Renal cortex interstitium (tissue), 15 donors: ENCODE measurements at places on chromosomes 2 and 18. TPM values are rescaled to one million over a fixed set of nuclear protein-coding genes. Genes with fewer than 3 reads are reported as not detected.

DNA sequence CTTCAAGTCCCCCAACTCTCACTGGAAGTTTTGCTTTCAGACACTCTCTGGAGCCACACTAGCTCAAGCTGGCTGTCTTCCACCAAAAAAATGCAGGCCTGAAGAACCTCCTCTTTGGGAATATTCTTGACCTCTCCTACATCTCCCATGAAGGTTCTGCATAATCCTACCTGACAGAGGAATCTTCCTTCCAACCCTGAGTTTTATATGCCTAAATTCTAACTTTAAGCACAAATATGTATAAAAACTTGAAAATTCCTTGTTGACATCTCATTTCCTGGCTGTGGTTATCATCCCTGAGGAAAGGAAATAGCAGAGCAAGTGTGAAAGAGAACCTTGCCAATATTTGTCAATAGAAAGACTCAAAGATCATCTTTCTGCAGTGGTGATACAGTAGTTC lies 249.0 kb downstream of the LPIN1 start:
- no peak for DNase-seq

DNA sequence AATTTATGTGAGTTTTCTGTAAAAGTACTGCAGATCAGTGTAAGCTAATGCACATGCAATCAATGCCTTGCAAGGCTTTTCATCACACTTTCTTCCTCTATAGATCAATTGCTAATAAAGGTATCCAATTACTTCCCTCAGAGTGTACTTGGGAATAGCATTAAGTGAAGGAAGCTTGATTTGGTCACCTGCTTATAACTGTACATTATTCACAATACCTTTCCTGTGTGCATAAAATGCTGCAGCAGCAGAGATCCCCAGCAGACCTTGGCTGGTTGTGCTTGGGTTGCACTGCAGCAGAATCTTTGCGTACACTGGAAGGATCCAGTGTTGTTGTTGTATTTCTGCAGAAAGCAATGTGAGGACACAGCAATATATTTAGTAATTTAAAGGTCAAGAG lies 18.5 kb upstream of the SCN9A start:
- DNase-seq = no peak

GRCh38 chr2:186274936-186275575 lies 211.0 kb upstream of the ZC3H15 start:
- no peak for DNase-seq

GRCh38 chr2:221137385-221137784 lies 434.7 kb downstream of the EPHA4 start:
- DNase-seq = no peak

DNA sequence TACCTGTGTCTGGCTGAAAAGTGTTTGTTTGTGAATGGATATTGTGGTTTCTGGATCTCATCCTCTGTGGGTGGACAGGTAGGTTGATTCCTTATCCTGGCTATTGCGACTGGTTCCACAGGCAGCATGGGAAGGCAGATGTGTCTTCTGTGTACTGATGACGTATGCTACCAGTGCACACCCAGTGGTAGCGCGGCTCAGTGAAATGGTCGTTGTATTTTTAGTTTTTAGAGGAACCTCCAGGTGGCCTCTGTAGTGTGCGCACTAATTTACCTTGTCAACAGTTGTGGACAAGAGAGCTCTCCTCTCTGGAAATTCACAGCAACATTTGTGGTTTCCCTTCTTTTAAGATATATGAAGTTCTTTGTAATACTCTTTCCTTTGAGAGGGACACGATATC lies 52.5 kb downstream of the CCDC74A start:
- DNase-seq = no peak

- no peak for DNase-seq
These were observed 22.4 kb upstream of the SCYGR1 start for GRCh38 chr2:227410191-227410590.

DNA sequence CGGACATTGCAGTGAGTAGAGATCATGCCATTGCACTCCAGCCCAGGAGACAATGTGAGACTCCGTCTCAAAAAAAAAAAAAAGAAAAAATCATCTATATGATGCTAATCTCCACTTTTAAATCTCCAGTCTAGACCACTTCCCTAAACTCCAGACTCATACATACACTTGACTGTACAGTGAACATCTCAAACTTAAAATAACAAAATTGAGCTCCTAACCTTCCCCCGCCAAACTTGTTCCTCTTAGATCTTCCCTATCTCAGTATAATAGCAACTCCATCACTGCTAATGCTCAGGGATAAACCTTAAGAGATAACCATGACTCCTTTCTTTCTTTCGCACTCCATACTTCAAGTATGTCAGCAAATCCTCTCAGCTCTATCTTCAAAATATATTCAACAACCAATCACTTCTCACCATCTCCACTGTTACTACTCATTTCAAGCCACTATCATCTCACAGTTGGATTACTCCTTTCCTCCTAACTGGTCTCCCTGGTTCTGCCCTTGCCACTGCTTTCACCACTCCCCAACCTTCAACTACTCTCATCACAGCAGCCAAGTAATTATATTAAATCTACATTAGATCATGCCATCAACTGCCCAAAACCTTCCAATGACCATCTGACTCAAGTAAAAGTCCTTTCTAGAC lies 12.0 kb downstream of the MEMO1 start:
- DNase-seq = no peak

- DNase-seq = no peak
These were observed 75.4 kb upstream of the HNMT start for GRCh38 chr2:137888845-137889244.

DNA sequence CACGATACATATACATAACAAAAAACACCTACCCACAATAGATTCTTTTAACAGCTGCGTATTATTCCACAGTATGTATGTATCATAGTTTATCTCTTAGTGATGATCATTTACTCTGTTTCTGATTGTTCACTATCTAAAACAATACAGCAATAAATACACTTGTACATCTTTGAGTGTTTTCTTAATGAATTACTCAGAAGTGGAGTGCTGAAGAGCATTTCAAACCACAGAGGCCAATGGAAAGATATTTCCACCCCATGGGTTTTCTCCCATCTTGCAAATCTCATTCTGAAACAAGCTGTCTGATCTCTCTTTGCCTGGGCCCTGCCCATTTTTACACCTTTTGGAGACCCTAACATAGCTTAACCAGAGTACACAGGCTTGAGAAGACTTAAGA lies 113.8 kb upstream of the KLF7 start:
- no peak for DNase-seq

GRCh38 chr2:172376016-172376415 lies 51.4 kb upstream of the ITGA6 start:
- DNase-seq = no peak

DNA sequence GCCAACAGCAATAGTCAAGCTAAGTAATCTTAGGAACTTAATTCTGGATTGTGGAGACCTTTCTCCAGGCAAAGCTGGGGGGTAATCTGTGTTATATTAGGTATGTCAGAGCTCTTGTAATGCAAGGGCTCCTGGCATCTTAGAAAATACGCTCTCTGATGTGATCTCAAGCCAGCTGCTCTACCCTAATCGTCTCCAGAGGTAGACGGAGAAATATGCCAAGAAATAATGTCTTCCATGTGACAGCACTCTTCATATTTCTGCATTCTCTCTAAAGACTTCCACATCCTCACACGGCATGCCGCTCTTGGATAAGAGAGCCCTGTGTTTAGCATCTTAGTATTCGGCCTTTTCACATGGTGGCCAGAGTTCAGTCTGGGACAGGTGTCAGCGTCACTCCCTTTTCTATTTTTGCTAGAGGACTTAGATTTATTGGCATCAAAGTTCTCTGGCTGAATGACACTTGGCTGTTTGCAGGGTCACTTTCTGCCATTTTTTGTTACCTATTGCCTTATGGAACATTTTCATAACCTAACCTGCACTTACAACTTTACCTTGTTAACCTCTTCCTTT lies 25.2 kb downstream of the CAPN13 start:
- DNase-seq = no peak

DNA sequence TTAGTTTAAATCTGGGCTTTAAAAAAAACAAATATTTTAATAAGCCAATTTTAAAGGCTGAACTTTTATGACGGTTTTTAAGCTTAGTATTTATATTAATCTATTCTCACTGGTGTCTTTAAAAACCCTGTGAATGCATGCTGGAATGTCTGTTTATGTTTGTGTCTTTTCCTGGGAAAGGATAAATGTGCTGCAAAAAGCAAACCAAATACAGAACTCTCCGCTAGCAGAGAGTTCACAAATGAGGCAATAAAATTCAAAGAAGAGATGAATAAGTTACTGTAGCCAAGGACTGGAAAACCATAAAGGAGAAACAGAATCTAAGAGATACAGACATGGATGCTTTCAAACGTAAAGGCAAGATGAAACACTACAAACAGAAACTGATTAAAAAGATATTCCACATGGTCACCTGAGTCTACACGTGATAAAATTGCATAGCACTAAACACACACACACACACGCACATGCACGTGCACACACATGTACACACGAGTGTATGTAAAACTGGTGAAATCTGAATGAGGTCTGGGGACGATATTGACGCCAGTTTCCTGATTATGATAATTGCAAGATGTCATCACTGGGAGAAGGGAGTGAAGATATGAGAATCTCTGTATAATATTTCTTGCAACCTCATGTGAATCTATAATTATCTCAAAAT lies 4.5 kb downstream of the TWIST2 start:
- no peak for DNase-seq

GRCh38 chr2:194020155-194020554 lies 1636.9 kb upstream of the SLC39A10 start:
- DNase-seq = no peak

- DNase-seq = no peak
These were observed 120.2 kb downstream of the LAMA3 start for GRCh38 chr18:23809415-23809814.

GRCh38 chr2:191857259-191857805 lies 10.4 kb upstream of the CAVIN2 start:
- no peak for DNase-seq

DNA sequence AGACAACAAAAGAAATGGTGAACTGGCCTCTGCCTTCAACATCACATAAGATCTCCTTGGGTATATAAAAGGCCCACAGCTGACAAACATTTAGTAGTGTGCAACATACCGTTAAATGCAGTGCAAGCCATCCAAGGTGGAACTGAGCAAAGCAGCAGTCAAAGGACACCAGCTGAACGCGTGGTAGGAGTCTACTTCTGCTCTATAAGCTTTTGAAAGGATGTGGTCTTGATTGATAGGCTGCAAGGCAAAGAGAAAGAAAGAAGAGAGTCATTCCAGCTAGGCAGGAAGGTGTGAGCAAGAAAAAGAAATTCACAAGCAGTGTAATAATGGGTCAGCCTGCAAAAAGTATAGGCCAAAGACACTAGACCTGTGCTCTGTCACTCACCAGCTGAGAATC lies 356.3 kb downstream of the SATB2 start:
- DNase-seq = no peak

- DNase-seq = no peak
These were observed 64.8 kb downstream of the MOGAT1 start for GRCh38 chr2:222736301-222736700.

- DNase-seq = no peak
These were observed 25.0 kb downstream of the SPP2 start for GRCh38 chr2:234075518-234075915.

GRCh38 chr18:56569416-56569815 lies 69.0 kb downstream of the TXNL1 start:
- DNase-seq = no peak

COL4A4 gene
- 48.3 TPM for polyA plus RNA-seq

GRHL1 gene
- 4.7 TPM for polyA plus RNA-seq

HOXD12 gene
- 0.76 TPM for polyA plus RNA-seq

SERPINB8 gene
- polyA plus RNA-seq = 4.0 TPM

ASB3 gene
- polyA plus RNA-seq = 33.4 TPM

ANKRD36B gene
- 36.7 TPM for polyA plus RNA-seq

PRSS56 gene
- polyA plus RNA-seq = not detected

TIGD1 gene
- polyA plus RNA-seq = 11.9 TPM

FEV gene
- polyA plus RNA-seq = 0.14 TPM
